Suppressor macrophage (primary cell): ENCODE measurements at places on chromosomes 7 and 10.

- no peak for DNase-seq
These were observed 561.7 kb downstream of the GATA3 start for GRCh38 chr10:8616166-8616565.

GRCh38 chr10:34587002-34587679, 228.0 kb downstream of the PARD3 start:
- DNase-seq: no peak

DNA sequence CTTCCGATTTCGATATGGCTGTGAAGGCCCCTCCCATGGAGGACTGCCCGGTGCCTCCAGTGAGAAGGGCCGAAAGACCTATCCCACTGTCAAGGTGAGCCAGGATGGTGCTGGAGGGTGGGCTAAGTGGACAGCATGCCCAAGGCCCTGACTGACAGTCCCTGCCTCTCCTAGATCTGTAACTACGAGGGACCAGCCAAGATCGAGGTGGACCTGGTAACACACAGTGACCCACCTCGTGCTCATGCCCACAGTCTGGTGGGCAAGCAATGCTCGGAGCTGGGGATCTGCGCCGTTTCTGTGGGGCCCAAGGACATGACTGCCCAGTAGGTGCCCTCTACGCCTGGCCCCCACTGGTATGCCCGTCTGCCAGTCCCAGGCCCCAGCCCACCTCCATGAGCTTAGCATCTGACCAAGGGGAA, 1.2 kb downstream of the NFKB2 start:
- no peak for DNase-seq

DNA sequence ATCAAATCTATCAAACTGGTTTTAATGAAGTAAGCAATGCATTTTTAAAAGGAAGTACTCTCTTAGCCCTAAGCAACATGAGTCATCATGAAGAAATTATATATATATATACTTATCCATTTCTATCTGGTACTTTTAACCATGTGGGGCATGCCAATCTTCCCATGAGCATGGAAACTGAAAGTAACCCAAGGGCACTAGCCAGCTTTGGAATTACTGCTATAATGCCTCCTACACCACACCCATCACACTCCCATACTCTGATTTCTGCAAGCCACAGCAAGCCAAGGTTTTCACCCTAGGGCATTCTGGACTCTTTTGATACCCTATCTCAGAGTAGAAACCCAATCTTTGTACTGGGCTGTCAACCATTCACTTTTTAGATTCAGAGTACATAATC, 204.6 kb downstream of the IMMP2L start:
- no peak for DNase-seq

DNA sequence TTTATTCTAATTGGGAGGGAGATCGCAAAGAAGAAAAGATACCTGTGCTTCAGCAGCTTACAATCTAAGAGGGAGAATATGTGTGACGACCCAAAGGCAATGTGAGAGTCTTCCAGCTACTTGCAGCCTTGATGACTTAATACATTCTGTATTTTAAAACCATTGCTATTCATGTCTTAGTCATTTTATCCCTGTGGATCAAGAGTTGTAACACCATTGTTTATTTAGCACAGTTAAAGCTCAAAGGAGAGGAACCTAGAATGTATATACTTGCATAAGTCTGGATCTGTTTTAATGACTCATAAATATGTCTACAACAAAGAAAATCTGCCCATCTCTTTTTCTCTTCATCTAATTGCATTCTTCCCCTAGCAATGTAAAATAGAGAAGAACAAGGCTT, 117.9 kb upstream of the DLX6 start:
- no peak for DNase-seq

DNA sequence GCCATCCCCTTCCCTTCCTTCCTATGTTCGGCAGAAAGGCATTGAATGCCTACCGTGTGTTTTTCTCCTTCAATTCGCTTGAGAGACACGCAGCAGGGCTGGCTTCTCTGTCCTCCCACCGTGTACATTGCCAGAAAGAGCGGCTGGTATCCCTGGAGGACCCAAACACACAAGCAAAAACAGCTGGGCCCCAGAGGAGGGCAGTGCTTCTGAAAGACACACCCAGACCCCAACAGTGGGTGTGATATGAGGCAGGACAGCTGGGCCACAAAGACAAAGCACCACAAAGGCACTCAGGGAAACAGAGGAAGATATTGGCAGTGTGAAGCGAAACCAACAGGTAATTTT, 133.1 kb upstream of the SH2B2 start:
- DNase-seq: no peak

GRCh38 chr7:137007001-137007694, 138.7 kb downstream of the CHRM2 start:
- no peak for DNase-seq

DNA sequence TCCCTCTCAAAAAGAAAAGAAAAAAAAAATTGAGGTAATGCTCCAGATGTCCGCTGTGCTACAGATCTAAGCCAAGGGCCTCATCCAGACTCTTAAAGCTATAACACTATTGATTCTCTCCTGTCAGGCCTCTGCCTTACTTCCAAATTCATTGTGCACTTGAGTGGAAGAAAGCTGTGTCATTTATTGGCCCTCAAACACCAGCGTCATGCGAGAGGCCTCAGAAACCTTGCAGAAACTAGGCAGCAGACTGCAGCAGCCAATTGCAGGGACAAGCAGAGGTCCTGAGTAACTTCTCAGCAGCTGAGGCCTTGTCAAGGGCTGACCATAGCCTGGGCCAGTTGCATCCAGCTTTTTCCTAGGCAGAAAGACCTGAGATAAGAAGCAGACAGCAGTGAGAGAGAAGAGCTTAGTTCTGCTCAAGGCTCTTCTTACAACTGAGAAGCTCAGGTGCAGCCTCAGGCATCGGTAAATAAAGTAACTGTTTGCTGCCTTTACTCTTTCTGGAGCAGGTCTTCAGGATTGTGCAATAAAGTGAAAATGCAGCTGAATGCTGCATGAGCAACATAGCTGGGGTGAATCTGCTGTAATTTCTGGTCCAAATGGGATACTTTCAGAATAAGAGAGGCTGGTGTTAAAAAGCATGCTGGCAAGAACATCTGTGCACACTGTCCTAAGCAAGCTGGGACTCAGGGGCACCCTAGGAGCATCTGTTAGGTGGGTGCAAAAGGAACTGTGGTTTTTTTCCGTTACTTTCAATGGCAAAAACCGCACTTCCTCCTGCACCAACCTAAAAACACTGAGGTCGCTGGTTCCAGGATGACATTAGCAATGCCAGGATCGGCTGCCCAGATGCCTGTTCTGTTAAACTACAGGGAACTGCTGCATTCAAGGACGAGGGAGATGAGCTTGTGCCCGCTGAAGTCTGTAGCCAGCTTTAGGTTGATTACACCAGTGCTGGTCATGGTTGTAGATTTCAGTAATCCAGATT, 181.8 kb upstream of the PFKP start:
- peak; percentile 10 for DNase-seq

DNA sequence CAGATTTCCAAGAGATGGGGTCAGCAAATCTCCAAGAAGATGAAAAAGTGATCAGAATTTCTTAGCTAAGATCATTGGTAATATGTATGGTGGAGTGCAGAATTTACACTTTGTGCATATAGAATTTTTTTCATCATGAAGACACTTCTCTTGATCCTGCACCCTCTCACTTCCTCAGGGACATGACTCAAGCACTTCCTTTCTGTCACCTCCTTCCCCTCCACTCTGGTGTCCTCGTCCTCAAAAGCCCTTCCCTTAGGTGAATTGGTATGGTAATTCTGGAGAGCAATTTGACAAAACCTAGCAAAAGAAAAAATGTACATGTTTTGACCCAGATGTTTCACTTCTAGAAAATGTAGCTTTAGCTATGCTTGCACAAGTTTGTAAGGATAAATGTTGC, 18.1 kb downstream of the CALN1 start:
- DNase-seq: peak; percentile 49

DNA sequence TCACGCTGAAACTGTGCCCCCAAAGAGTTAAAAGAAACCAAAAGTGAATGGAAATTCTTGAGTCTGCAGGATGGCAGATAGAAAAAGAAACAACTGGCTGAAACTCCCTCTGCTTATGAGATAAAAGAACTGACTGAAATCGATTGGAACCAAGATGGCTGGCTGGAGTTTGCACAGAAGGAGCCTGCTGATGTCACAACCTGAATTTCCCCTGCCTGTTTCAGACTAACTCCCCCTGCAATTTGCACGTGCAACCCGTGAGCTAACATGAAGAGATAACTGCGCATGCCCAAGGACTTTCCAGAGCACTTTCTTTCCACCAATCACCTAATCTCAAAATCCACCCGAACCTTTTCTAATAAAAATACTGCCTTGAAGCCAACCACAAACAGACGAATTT, 435.5 kb downstream of the CALN1 start:
- no peak for DNase-seq

DNA sequence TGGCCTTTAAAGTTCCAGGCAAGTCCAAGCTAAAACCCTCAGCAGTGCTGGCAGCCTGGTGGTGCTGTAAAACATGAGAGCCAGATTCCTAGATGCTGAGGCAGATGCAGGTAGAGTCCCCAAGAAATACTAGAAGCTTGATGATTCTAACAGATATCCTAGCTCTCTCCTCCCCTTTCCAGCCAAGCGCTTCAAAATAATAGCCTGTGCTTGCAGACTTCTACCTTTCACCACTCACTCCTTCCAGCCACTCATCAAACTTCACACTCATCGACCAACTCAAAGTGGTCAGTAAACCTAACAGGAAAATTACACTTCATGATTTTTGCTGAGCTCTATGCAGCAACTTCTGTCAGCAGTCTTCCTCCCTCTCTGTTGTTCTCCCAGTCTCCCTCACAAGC, 50.2 kb downstream of the LMBR1 start:
- DNase-seq: peak; percentile 30
